ENCODE measurements at places on chromosomes 4 and X.

GRCh38 chr4:7658341-7659204 lies 223.8 kb upstream of the PSAPL1 start:
- DNase-seq, result no peak

DNA sequence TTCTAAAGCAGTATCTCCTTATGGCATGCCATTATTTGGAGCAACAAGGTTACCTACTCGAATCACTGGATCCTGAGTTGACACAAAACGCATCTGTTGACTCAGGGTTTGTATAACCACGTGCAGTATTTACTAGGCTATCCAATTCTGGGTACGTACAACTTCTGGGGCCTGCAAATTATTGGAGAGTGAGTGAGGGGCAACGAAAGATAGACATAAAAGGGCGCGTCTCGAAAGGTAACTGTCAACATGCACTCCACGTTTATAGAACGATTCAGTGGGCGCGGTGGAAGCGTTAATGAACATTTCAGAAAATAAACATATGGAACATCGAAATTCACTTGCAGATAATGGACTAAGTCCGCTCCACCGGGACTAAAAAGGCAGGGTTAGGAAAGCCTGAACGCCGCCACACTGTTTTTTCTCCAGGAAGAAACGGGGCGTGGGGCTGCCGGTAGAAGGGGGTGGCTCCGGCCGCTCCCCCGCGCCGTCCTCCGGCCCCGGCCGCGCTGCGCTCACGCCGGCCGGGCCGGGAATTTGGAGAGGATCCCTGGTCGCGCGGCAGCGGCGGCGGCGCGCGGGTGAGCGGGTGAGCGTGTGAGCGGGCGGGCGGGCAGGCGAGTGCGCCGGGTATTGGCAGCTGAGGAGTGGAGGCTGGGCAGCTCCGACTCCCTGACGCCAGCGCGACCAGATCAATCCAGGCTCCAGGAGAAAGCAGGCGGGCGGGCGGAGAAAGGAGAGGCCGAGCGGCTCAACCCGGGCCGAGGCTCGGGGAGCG lies at the start of gene SMAD1:
TSS of gene SMAD1 (plus strand) at position 690 of the 778 bp plus-strand sequence. CDS start 32,761 bp downstream, outside the sequence.
- DNase-seq, result no peak

- no peak for DNase-seq
Measured at GRCh38 chr4:16161851-16162408, 64.3 kb downstream of the TAPT1 start.

DNA sequence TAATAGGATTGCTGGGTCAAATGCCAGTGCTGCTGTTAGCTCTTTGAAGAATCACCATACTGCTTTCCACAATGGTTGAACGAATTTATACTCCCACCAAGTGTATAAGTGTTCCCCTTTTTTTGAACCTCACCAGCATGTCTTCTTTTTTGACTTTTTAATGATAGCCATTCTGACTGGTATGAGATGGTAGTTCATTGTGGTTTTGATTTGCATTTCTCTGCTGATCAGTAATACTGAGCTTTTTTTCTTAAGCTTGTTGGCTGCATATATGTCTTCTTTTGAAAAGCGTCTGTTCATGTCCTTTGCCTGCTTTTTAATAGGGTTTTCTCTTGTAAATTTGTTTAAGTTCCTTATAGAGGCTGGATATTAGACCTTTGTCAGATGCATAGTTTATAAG lies 14.8 kb downstream of the USP38 start:
- DNase-seq, result no peak

DNA sequence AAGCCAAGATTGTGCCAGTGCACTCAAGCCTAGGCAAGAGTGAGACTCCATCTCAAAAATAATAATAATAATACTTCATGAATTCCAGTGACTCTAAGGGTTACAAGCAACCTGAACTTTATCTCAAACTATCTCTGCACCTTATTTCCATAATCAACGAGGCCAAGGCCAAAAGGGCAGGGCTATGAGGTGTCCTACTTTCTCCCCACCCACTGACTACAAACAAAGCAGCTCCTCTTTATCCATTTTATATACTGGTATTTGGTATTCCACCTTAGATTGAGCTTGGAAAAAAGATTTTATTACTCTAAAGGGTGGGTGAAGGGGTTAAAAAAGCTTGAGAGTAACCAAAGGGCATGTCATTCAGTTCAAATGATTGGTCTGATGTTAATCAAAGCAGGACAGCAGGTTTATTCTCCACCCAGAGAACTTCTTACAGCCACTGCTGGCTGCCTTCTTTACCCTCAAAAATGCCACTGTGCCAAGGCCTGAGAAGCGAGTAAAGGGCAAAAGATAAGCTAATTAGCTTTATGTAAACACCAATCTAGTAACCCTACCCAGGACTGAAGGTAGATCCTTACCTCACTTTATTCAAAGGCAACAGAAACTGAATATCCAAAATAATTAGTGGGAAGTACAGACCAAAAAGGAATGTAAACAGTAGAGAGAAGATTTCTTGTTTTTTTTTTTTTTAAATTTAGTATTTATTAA lies 28.2 kb downstream of the APOO start:
- no peak for DNase-seq

GRCh38 chr4:15792974-15793373 lies 14.8 kb downstream of the CD38 start:
- DNase-seq, result no peak

DNA sequence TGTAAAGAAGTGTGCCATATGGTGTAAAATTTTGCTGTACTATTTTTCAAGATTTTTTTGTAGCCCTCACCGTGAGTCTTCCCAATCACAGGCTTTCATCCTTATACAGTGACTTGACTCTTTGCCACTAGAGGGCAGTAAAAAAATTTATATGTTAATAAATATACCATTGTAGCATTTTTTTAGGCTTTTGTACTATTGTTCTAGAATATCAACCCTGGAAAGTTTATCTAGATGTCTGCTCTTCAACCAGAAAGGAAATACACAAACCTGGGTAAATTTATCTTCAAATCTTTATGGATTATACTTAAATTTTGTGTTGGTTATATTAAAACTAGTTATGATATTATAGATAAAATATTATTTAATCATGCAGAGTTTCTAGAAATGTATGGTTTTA lies 235.3 kb downstream of the TENM3 start:
- DNase-seq, result no peak

GRCh38 chrX:152405561-152405960 lies 45.6 kb downstream of the GABRA3 start:
- no peak for DNase-seq

- DNase-seq, result no peak
Measured at GRCh38 chrX:130543603-130544325, 142.0 kb downstream of the RBMX2 start.

- no peak for DNase-seq
Measured at GRCh38 chr4:183348706-183349659, 26.8 kb upstream of the CLDN24 start.

Measured in central memory CD8-positive, alpha-beta T cell (primary cell).